ENCODE measurements at places on chromosomes 5 and 9. TPM values are rescaled to one million over a fixed set of nuclear protein-coding genes. Genes with fewer than 3 reads are reported as not detected.

The MYOT gene
- total RNA-seq = not detected

The SLC27A6 gene
- total RNA-seq = not detected

The NR6A1 gene
- total RNA-seq = 3.1 TPM

The IDNK gene
- 5.2 TPM for total RNA-seq

The PLAC8L1 gene
- 0.46 TPM for total RNA-seq

The CKS2 gene
- total RNA-seq = 279 TPM

The OBP2B gene
- total RNA-seq = not detected

The UBE2B gene
- 98.2 TPM for total RNA-seq

The SLC34A1 gene
- not detected for total RNA-seq

The GPRIN1 gene
- 3.0 TPM for total RNA-seq

The TMEM252 gene
- not detected for total RNA-seq

The BARX1 gene
- total RNA-seq = 0.27 TPM

The PDE8B gene
- total RNA-seq = not detected

The SPINK6 gene
- total RNA-seq = not detected

The INSL4 gene
- total RNA-seq = not detected

The ANKDD1B gene
- 0.08 TPM for total RNA-seq
